LoVo (cell line): ENCODE measurements at places on chromosomes 5 and 9.
A peak's percentile ranks its signal among the peaks of the same experiment; 100 is the strongest.

GRCh38 chr5:79235261-79235633, 684 bp upstream of the JMY start:
- peak; percentile 73 for DNase-seq

- DNase-seq, result no peak
Observed at GRCh38 chr9:97573482-97574073, 59.6 kb downstream of the TSTD2 start.

DNA sequence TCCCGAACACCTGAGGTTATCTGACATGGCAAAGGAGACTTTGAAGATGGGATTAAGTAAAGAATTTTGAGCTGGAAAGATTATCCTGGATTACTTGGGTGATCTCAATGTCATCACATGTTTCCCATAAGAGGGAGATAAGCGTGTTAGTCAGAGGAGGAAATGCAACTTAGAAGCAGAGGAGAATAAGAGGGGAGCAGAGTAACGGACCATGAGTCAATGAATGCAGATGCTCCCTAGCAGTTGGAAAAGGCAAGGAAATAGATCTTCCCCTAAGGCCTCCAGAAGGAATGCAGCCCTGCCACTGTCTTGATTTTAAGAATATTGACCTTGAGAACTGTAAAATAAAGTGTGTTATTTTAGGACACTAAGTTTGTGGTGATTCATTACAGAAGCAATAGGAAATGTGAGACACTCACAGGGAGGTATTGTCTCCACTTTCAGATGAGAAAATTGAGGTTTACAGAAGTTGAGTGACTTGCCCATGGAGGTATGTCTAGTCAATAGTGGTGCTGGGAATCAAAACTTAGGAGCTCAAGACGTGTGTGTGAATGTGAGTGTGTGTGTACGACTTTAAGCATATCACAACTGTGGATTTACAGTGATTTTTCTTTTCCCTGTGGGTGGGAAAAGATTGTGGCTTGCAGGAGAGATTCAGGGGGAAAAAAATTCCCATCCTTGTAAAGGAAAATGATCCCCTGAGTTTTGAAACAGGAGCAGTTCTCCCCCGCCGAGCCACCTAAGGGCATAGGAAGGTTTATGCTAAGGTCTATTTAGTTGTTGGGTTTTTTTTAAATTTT, 125.3 kb downstream of the TRIM32 start:
- no peak for DNase-seq

DNA sequence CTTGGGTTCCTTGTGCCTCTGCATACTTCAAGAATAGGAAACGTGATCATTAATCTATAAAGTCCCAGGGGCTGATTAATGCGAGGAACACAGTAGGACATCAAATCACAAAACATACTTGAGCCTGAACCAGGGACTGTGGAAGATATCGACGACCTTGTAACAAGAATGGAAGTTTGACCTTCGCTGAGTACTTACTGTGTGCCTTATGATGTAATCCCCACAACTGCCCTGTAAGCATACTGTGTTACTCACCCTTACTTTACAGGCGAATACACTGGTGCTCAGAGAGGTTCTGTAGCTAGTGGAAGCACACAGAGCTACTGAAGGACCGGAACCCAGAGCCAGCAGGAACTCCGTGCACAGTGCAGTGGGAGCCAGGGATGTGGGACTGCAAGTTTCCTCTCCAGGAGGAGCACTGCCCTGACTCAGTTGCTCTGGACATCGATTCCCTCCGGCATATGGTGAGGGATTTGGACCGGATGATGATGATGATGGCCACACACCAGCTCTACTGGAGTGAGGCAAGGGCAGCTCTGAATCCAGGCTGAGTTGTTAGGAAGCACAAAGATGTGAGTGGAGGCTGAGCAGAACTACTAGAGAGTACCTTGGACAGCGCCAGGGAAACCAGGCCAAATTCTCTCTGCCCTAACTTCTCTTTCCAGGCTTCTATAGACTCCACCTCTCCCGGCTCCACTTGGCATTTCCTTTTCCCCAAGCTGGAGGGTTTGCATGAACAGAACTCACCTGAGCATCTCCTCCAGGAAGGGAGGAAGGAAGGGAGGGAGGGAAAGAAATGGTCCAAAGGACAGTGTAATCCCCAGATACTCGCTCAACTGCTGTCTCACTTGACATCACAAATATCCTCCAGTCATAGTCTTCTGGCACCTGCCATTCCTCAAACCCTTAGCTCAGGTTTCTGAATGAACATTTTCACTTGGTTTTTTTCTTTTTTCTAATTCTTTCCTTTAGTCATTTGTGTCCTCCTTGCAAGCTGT, 1.5 kb upstream of the GABBR2 start:
- peak; percentile 6 for DNase-seq

DNA sequence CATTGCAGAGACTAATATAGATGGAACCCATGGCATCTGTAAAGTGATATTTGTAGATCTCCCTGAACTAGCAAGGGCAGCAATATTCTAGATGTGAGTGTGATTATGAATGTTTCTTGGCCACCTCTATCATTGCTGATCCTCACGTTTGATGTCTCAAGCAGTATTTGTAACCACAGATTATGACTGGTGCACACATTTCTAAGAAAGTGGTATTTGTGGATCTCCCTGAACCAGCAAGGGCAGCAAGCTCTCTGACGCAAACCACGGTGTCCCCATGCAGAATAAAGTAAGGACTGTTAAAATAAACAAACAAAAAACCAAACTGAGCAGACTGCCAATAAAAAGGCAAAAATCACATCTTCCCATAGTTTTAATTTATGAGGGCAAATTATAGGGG, 301.3 kb downstream of the CSNK1G3 start:
- DNase-seq, result no peak

DNA sequence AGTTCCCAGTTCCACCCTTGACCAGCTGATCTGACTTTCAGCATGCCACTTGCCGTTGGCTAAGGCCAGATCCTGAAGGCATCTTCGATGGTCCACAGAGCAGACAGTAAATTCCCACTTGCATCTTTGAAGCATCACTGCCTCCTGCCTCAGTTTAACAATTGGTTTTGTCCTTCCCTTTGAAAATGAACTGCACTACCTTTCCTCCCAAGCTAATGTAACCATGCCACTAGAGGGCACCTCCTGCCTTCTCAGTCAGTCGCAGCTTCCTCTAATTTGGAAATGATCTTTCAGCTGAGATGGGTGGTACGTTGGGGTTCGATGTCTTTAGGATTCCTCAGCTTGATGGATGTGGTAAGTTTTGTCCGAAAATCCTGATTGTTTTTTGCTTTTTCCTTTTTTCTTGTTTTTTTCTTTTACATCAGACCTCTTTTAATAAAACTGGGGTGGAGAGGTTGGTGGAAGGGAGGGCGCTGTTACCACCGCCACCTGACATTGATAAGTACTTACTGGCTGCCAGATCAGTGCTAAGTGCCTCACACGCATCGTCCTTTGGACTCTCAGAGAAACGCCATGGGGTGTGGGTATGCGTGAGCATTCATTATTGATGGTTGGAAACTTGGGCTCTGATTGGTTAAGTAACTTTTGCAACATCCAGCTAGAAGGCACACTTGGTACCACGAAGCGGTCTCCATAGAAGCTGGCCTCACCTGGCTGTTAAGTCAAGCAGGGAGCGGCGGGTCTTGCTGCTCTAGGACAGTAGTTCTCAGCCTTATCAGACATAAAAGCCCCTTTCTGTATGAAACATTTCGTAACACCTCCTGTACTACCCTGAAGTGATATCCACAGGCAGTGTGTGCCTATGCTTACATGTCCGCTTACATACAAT, 16.9 kb downstream of the PTTG1 start:
- peak; percentile 71 for DNase-seq

DNA sequence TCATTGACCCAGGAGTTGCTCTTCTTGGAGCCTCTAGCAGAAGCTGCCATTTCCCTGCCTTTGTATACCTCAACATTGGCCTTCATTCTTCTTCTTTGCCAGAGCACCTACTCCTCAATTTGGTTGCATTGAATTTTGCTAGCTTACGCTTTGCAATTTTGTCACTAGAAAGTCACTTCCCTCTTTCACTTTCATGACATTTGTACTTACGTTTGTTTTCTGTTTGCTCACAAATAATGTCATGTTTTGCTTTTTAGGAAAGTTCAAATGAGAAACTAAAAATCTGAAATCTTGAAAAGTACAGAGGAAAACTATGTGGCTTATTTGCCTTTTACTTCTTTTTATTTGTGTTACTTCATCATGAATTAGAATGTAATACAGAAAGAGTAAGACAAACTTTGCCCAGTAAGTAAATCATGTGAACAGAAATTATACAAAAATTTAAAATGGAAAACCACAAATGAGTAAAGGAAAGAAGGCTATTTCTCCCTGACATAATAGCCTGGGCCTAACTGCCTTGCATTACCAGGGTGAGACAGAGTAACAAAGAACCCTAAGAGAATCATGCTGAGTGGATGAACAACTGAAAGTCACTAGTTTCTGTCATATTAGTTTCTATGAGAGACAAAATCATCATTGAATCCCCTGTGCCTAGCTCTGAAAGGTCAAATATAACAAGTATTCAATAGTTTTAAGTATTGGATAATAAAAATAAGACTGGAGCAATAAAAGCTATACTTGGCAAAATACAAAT, 7.4 kb upstream of the IFNA1 start:
- no peak for DNase-seq
